ENCODE measurements at places on chromosomes 16 and 17.

DNA sequence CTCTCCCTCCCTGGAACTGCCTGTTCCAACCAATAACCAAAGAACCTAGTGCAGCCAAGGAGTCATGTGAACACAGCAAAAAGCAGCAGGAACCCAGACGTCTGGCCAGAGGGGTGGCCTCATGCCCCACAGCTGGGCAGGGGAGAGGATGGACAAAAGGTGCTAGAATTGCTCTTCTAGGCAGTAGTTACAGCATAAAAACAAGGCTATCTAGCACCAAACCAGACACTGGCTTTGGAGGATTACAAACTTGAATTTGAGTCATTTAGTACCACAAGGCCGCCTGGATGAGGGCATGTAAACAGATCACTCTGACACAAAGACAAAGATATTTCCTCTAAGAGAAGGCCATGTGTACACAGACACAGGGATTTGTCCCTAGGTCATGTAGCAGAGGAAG, 423.3 kb upstream of the MAF start:
- no peak for DNase-seq

GRCh38 chr17:40056379-40057015, 2.3 kb upstream of the MED24 start:
- no peak for DNase-seq

DNA sequence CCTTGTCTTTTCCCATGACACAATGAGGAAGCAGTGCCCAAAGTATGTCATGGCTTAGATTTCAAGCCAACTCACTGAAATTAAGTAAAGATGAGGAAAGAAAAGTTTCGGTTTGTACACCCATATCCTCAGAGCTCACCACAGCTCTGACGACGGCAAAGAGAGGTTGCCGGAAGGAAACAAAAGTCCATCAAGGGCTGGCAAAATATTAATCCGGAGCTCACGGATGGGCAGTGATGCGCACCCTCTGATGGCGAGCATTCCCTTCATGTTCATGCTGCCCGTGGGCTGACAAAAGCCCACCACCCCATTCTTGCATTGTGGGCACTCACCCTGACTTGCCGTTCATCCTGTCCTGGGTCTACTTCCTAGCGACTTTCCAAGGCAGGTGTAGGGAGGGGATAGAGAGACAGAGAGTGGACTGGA, 103.1 kb downstream of the SOX9 start:
- no peak for DNase-seq

DNA sequence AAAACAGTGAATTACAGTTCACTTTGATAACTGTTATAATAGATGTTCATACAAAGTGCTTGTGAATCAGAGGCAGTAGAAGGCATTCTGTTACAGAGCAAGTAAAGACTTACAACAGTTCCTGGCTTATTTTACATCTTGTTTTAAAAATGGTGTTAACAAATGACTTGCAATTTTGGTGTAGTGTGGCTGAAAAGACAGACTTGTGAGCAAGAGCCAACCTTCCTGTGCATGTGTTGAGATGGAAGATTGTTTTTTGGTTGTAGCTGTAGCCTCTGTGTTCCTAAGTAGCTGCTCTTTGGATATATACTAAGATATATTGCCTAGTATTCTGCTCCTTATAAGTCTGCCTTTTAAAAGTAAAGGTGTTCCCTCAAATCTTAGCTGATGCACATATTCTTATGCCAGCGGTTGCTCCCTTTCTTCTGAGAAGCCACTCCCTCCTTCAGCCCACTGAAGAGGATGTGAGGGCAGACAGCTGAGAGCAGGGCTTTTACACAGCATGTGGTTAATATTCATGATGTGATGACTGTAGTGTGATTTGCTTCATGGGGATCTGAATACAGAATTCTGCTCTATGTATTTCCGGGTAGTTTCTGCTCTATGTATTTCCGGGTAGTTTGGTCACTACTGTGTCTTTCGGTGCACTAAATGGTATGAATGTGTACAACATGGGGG, 182.3 kb downstream of the PHKB start:
- DNase-seq: no peak

DNA sequence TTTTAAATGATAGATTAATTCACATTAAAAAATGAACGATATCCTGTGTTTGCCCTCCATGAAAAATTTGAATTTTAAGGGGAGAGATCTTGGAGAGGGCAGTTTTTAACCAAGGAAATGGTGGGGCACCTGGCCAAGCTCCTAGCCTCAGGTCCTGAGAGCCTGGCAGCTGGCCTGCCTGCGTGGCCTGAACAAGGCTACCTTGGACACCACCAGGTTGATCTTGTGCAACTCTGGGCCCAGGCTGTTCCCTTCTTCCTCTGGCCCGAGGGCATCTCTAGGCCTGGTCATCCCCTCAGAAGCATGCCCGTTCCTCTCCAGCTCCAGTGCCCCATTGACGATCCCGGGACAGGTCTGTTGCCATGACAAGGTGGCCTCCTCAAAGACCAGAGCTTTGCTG, 33.4 kb upstream of the LONP2 start:
- no peak for DNase-seq

DNA sequence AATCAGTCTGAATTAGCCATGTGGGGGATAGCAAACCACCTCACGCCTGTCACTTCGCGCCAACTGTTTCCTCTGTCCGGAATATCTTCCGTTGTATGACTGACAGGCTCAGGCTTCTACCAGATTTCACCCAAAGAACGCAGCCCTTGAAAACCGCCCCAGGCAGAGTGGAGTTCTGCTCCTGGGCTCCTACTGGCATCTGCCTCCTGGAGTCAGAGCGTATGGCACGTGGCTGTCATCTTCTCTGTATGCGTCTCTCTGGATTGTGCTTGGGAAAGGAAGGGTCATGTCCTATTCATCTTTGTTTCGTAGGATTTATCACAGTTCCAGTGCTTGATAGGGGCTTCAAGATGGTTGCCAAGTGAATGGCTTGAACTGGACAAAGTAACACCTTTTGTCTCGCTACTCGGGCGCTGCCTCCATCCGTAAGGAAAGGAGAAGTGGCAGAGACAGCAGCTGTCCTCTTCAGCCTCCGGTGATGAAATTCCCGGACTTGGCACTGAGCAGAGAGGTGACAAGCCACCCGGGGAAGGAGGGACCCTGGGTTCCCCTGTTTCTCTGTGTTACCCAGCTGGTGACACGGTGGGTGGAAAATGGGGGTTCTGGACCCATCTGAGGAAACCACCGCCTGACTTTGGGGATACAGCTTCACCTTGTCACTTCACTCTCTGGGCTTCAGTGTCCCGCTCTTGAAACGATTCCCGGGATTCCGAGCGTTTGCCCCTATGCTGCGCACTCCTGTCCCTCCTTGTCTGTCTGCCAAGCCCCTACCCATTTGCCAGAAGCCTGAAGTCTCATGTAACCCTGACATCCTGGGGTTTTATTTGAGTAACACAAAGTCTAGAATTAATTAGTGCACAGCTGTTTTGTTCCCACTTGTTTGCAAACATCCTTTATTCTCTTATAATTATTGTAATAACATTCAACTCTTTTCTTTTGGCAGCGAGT, 13.9 kb downstream of the KIAA0513 start:
- DNase-seq: no peak

- no peak for DNase-seq
These were observed 196.4 kb upstream of the KIF2B start for GRCh38 chr17:53626286-53626685.

- no peak for DNase-seq
These were observed 42.5 kb upstream of the AQP8 start for GRCh38 chr16:25174285-25174684.

GRCh38 chr17:57269598-57270255, 13.4 kb downstream of the MSI2 start:
- no peak for DNase-seq

DNA sequence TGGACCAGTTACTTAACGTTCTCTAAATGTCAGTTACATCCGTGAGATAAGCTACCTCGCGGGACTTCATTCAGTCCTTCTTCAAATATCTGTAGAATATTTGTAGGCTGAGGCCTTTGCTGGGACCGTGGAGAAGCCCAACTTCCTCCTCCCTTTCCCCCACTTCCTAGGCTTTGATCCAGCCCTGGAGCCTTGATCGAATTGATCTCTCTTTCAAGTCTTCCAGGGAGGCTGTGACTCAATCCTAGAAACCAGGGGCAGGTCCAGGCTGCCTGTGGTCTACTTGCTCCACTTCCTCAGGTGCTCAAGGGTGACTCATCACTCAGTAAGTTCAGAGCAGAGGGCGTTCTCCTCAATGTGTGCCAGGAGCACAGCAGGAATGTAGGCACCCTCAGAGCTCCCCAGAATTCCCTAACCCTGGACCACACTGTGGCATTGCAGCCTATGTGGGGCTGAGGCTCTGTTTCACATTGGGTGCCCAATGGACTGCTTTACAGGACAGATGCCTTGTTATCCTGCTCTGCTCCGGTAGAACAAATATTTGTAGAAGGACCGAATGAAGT, 11.2 kb upstream of the CEP20 start:
- no peak for DNase-seq

- DNase-seq: no peak
These were observed 16.0 kb downstream of the FBXO31 start for GRCh38 chr16:87367529-87367928.

DNA sequence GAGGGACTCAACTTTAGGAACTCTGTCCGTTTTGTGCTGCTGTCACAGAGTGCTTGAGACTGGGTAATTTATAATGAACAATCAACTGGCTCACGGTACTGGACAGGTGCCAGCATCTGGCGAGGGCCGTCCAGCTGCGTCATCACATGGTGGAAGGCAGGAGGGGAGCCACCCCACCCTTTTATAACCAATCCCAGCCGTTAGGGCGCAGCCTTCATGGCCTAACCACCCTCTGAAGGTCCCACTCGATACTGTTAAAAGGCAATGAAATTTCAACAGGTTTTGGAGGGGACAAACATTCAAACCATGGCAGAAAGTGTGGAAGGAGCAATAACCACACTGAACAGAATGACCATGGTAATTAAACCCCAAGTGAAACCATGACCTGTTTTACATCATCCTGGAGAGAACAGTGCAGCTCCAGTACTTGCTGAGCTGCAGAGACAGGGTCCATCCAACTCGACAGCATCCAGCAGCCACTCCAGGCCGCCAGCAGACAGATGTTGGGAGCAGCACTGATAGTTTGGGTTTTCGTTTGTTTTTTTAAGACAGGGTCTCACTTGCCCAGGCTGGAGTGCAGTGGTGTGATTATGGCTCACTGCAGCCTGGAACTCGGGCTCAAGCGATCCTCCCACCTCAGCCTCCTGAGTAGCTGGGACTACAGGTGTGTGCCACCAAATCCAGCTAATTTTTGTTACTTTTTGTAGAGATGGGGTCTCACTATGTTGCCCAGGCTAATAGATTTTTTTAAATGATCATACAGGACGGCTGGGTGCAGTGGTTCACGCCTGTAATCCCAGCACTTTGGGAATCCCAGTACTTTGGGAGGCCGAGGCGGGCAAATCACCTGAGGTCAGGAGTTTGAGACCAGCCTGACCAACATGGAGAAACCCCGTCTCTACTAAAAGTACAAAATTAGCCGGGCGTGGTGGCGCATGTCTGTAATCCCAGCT, 11.0 kb downstream of the CHMP6 start:
- DNase-seq: no peak

GRCh38 chr17:76046064-76046463, 19.0 kb upstream of the EVPL start:
- DNase-seq: no peak

Measured in stimulated activated CD4-positive, alpha-beta T cell treated with anti-CD3 and anti-CD28 coated beads, Interleukin-1b, Interleukin-23, amount 100 ng/mL, for 1 hour (primary cell).